Globus pallidus (tissue), 1 donor: ENCODE measurements at places on chromosomes 1 and 21.

DNA sequence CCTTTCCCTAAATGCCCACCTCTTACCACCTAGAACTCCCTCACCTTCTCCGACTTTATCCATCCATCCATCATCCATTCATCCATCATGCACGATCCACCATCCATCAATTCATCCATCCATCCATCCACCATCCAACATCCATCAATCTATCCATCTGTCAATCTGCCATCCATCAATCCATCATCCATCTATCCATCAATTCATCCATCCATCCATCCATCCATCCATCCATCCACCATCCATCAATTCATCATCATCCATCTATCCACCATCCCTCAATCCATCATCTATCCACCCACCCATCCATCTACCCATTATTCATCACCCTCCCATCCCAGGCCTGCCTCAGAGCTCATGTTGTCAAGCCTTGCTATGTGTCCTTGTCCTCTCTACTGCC lies 34.5 kb downstream of the WNT3A start:
- no peak for DNase-seq

DNA sequence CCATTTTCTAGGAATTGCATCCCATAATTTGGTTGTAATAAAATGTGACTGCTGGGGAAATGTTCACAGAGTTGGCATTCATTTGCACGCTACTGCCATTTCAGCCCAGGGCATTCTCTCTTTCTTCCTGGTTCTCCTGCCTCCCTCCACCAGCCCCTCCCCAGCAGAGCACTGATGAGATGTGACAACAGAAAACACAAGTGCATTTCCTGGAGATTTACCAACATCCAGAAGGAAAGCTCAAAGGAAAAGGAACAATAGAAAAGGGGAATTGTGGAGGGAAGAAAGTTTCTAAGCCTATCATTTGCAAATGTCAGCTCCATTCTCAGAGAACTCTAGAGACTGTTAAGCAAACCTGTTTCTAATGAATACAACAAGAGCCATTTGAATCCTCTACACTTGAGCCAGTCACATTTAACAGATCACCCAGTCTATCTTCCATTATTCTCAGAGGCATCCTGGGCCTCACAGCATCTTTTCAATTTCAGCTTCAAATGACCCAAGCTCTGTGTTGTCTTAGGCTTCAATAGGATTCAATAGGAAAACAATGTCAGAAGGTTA lies 395.6 kb upstream of the PBX1 start:
- DNase-seq, result no peak

DNA sequence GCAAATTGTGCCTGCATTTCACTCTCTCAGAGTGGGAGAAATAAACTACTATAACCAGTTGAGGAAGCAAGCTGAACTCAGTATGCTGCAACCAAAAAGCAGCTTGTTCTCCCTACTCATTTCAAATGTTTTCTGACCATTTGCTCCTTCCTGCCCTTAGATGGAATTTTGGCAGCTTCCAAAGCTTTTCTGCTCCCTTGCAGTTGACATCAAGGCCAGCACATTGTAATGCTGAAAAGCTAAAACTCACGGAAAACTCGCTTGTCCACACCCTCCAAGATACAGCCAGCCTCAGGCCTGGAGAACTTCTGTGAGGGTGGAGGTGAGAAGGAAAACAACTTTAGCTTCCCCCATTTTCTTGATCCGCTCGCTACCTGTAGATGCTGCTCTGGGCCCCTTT lies 5.0 kb upstream of the CHML start:
- no peak for DNase-seq

GRCh38 chr1:28885472-28885877 lies 28.9 kb upstream of the EPB41 start:
- no peak for DNase-seq

DNA sequence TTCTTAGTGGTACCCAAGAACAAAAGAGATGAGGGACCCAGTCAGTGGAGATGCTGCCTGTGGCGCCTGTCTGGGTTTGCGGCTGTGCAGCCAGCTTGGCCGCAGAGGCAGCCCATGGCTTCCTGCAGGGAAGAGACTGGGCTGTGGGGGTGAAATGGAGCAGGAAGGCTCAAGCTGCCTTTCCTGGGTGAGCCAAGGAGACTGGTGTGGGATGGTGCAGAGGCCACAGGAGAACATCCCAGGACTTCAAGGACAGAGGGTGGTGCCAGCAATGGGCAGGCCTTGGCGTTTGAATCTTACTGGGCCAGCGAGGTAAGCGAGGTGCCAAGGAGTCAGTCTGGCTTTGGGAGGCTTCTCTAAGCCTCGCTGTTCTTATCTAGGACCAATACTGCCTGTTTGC lies 26.4 kb downstream of the KCNA10 start:
- DNase-seq, result no peak

DNA sequence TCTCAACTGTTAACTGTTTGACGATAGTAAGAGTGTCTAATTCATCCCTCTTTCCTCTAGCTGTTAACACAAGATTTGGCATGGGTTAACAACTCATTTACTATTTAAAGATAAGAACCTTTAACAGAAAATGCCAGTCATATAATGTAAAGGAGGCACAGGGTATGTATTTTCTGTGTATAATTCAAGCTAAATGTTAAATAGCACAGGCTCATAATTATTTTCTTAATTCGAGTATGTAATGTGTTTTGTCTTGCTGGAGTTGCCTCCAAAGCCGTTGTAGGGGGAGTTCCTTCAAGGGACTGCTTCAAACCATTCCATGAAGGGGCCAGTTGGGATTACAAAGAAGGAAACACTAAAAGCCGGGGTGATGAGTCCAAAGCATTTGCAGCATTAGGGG lies 111.5 kb downstream of the NCAM2 start:
- no peak for DNase-seq

GRCh38 chr1:11648732-11649158 lies 5.5 kb downstream of the FBXO2 start:
- peak; percentile 50 for DNase-seq

- DNase-seq, result no peak
These were observed 101.5 kb upstream of the RUNX3 start for GRCh38 chr1:25031601-25031965.

GRCh38 chr1:17635811-17636210 lies 96.3 kb downstream of the ARHGEF10L start:
- DNase-seq, result peak; percentile 71

DNA sequence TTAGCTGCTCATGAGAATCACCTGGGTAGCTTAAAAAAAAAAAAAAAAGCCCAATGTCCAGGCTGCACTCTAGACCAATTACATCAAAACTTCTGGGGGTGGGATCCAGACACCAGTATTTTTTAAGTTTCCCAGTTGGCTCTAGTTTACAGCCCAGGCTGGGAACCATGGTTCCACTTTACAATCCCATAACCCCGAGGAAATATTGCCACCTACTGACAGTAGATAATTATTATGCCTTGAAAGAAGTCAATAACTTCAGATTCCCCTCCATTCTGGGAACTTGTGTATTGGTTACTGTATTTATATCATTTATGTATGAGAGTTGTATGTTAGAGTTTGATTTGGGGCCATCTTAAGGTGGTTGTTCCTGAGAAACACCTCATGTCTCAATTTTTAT lies 100.2 kb downstream of the SPATA46 start:
- DNase-seq, result peak; percentile 26

DNA sequence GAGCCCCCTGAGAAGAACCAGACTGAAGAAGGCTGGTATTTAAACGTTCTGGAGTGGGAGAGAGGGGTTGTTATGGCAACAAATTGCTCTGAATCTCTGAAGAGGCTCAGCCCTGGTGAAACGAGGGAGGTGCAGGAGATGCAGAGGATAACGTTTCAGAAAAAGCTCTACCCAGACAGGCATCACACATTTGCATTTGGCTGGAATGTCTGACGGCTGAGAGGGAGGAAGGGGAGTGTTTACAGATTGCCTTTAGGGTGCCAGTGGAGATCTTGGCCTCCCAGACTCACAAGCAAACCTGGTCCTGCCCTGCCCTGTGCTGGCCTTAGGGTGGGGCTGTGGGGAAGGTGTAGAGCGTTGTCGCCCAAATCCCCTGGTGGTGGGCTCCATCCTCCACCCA lies 169.0 kb upstream of the AJAP1 start:
- DNase-seq, result no peak

DNA sequence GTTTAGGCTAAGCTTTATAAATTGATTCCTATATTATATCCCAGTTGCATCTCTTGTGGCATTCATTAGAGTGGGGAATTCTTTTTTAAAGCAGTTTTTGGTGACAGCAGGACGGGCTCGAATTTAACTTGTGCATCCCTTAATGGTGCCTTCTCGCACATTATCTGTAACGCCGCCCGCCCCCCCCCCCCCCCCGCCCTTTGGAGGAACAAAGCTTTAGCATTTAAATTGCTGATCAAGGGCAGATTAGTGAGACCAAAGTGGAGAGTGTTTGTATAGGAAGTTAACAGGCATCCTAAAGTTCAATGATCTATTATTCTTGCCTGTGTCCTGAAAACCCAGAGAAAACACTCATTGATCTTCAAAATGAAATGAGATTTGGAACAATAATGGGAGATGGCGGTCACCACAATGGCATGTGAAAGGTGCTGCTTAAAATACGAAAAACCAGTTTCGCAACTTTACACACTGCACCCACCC lies 2.2 kb downstream of the LMO4 start:
- DNase-seq, result no peak

GRCh38 chr1:60108196-60108595 lies 34.6 kb upstream of the C1orf87 start:
- no peak for DNase-seq

- DNase-seq, result no peak
These were observed 80.0 kb downstream of the BCAR3 start for GRCh38 chr1:93601686-93602085.

DNA sequence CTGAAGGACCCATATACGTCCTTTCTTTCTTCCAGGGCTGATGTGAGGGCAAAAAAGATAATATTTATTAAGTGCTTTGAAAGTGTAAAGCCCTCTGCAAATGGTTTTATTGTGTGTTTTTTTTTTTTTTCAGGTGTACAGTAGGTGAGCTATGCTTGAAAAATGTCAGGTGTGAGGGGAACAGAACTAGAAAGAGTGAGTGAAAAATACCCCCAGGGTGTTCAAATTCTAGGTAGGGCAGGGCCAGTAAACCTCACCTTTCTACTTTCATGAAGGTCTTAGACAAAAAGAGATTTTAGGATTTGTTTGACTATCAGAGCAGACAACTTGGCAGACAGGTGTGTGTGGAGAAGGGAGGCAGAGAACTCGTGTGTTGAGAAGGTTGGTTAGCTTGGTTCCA lies 51.3 kb downstream of the ARHGEF11 start:
- DNase-seq, result no peak

- no peak for DNase-seq
These were observed 178.6 kb upstream of the NRIP1 start for GRCh38 chr21:15243406-15243805.

DNA sequence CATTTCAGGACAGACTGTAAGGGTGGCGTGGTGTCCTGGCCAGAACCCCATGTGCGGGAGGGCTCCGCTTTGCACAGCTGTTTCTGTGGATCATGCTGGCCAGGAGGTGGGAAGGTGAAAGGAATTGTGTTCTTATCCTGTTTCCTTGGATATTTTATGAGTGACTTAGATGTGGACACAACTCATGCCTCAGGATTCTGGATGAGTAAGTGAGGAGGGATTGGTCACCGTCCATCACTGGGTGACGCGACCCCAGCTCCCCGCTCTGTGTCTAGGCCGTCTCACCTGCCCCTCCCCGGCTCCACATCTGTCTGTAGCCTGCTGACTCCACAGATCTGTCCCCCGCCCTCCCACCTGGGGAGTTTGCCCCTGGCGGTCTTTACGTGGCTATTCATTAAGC lies 48.8 kb downstream of the PIK3CD start:
- no peak for DNase-seq
